ENCODE measurements at places on chromosomes 4 and X.

DNA sequence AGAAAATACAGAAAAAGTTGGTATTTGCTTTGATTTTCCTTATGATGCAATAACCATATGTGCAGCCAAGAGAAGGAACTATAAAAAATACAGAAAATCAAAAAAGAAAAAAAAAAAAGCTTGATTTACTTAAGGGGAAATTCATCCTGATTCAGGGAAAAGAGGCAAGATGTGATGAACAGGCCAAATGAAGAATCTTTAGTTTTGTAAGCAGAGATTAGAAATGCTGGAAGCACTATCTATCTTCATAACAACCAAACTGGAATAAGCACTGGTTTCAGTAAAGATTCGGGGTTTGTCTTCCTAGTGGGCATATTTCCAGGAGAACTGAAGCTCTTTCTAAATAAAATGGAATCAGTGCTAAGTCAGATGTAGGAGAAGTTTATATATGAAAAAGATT lies 82.9 kb upstream of the KCNIP4 start:
- no peak for DNase-seq

- DNase-seq: no peak
Observed at GRCh38 chr4:40750461-40751258, 905 bp downstream of the NSUN7 start.

- DNase-seq: no peak
Observed at GRCh38 chr4:68724426-68724825, 54.0 kb upstream of the UGT2B15 start.

DNA sequence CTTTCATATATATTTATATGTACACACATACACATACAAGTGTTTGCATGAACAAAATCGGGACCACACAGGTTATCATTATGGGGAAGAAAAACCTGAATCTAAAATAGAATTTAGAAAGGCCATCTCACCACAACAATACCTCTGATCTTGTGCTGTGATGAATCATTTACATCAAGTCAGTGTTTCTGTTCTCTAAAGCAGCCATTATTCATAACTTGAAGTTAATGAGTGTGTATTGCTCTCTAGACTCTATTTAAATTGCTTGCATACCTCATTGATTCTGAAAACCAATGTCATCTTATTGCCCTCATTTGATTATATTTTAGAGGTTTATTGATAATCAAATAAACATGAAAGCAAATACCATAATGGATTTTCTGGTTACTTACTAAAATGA lies 71.6 kb downstream of the FAM114A1 start:
- no peak for DNase-seq

DNA sequence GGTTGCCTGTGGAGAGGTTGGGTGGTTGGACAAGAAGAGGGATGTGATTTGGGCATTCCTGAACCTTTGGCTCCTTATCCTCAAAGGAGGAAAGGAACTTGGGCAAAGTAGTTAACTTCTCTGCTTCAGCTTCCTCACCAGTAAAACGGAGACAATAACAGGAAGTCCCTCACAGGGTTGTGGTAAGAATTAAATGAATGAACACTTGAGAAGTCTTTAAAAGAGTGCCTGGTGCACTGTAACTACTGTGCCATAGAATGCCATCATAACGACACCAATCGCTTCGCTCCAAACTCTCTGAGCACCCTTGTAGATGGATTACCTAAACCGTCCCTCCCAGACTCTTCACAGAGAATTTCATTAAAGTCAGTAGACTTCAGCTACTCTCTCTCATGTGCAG lies 10.5 kb downstream of the ZCCHC18 start:
- no peak for DNase-seq

DNA sequence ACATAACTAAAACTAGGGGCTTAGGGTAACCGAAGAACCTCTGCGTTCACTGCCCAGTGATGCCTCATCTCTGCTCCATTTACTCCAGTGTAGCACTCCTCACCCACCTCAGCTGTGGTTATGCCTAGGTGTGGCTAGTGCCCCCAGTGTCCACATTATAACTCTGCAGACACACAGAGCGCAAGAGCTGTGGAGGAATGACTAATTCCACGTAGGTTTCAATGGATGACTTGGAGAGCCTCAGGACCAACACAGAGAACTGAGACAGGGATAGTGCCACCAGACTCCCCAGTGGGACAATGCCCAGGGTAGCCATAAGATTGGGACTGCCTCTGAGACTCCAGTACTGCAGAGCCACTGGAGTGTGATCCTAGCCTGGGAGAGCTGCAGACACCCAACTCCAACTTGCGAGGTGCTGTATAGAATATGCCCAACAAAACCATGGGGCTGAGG lies 542.4 kb upstream of the DIPK2B start:
- DNase-seq: no peak

- no peak for DNase-seq
Observed at GRCh38 chr4:26424838-26425237, 65.4 kb downstream of the CCKAR start.

- DNase-seq: no peak
Observed at GRCh38 chr4:151455212-151455611, 46.2 kb downstream of the FHIP1A start.

DNA sequence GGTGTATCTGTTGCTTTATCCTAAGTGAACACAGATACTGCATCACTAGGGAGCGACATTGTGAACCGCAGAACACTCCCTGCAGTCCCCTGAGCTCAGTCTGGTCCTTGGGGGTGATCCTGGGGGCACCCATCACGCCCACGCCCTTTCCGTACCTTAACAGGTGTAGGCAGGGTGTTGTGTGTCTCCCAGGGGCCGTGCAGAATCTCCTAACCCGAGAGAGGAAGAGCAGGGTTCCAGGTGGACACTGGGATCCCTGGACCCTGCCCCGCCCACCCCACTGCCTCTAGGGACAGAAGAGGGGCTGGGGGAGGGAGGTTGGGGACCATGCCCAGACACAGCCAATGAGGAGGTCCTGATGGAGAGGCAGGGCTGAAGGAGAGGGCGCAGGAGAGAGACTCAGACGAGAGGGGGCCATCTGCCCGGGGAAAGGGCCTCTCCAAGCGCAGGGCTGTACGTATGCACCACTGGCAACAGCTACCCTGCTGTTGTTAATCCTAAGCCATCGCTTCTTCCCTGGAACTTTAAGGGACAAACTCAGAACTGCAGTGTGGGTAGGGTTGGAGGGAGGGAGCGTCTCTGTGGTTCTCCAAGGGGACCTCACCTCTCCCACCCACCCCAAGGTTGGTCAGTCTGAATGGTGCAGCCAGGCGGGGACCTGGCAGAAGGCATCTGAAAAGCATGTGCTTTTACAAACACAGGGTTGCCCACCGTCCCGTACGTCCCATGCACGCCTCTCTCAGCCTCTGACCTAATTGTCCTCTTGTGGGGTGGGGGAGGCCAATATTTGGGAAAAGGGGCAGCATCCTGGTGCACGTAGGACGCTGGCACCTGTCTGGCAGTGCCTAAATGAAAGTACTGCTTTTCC lies 2.5 kb downstream of the P2RY8 start:
- DNase-seq: no peak

DNA sequence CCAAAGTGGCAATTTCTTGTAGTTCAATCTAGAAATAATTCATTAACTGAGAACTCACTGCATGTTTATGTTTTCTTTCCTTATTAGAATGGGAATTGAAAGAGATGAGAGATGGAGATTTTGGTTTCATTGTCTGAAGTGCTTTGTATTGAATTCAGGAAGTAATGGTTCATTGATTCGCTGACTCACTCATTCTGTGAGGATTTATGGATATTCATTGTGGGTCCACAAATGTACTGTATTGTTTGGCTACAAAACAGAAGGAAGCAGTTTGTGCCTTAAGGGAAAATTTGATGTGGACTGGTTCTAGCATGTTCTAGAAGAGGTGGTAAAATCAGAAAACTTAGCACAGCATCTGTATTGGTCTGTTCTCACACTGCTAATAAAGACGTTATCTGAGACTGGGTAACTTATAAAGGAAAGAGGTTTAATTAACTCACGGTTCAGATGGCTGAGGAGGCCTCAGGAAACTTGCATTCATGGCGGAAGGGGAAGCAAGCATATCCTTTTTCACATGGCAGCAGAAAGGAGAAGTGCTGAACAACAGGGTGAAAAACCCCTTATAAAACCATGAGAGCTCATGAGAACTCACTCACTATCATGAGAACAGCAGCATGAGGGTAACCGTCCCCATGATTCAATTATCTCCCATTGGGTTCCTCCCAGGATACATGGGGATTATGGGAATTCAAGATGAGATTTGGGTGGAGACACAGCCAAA lies 132.3 kb upstream of the VCX3A start:
- no peak for DNase-seq

- DNase-seq: no peak
Observed at GRCh38 chr4:11611868-11612267, 183.2 kb upstream of the HS3ST1 start.

- no peak for DNase-seq
Observed at GRCh38 chr4:114272226-114272625, 292.8 kb upstream of the ARSJ start.
